Heart left ventricle (tissue), 16 donors: ENCODE measurements at places on chromosomes 3 and 15. TPM values are rescaled to one million over a fixed set of nuclear protein-coding genes. Genes with fewer than 3 reads are reported as not detected.
A peak's percentile ranks its signal among the peaks of the same experiment; 100 is the strongest.

- no peaks in the 10 kb centered on the region for H3K36me3 ChIP-seq
- H3K4me1 ChIP-seq, result peaks cover 82% of the 10 kb centered on the region
- no peak overlapping the region for H3K4me3 ChIP-seq
- H3K27ac ChIP-seq, result peak overlapping the region; percentile 72
- no peak for DNase-seq
Measured at GRCh38 chr3:172320468-172320867, 127.8 kb downstream of the GHSR start.

GRCh38 chr3:124163689-124164088 lies 171.8 kb upstream of the ROPN1 start:
- no peaks in the 10 kb centered on the region for H3K27me3 ChIP-seq
- H3K36me3 ChIP-seq, result no peaks in the 10 kb centered on the region
- H3K27ac ChIP-seq, result no peak overlapping the region
- H3K4me3 ChIP-seq, result no peak overlapping the region
- no peak for DNase-seq

DNA sequence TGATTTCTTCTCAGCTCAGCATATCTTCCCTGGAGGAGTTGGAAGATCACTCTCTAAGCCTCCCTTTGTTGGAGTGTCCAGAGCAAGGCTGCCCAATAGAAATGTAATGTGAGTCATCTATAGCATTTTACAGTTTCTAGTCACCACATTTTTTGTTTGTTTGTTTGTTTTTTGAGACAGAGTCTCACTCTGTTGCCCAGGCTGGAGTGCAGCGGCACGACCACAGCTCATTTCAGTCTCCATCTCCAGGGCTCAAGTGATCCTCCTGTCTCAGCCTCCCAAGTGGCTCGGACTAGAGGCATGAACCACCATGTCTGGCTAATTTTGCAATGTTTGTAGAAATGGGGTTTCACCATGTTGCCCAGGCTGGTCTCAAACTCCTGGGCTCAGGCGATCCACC lies 21.3 kb downstream of the KLHL6 start:
- no peaks in the 10 kb centered on the region for H3K27me3 ChIP-seq
- DNase-seq, result no peak
- H3K27ac ChIP-seq, result no peak overlapping the region
- no peak overlapping the region for H3K4me3 ChIP-seq

DNA sequence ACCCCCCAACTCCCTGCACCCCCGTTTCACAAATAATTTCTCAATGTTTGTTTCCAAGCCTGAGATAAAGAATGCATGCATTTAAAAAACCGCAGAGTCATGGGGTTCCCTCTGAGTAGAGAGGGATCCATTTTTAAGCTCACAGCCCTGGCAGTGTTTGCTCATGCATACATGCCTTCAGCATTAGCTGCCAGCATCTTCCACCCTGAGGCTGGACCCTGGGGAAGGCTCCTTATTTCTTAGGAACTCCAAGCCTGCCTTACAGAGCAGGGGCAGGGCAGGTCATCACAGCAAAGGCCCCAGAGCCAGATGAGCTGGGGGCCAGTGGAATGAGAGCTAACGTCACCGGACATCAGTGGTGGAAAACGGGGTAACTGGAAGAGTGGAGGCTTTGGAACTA lies 31.3 kb downstream of the TLE3 start:
- DNase-seq, result no peak
- H3K27me3 ChIP-seq, result no peaks in the 10 kb centered on the region

Gene C3orf49
- total RNA-seq, result not detected
